ENCODE measurements at places on chromosomes 7 and 10.
A peak's percentile ranks its signal among the peaks of the same experiment; 100 is the strongest.

DNA sequence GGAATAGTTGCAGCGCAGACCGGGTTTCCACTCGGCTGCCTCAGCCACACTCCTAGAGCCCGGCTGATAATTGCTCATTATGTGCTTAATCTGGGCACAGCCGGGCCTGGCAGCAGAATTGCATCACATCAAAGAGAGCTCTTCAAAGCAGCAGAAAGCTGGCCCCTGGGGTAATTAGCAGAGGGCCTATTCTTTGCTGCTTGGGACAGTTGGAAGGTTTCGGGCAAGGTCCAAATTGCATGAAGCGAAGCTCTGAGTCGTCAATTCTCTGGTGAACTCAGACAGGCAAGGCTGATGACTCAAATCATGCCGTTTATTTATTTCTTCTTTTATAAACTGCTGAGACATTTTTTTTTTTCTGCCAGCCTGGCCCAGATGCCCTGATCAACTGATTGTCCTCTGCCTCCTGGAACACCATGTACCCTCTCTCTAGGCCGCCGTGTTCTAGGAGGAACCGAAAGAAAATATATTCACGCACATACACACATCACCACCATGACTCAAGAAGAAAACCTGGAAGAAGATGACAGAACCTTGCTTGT lies 242.2 kb downstream of the RAB11FIP2 start:
- no peak for DNase-seq

- DNase-seq, result no peak
These were observed 24.0 kb downstream of the PKD1L1 start for GRCh38 chr7:47924266-47924665.

DNA sequence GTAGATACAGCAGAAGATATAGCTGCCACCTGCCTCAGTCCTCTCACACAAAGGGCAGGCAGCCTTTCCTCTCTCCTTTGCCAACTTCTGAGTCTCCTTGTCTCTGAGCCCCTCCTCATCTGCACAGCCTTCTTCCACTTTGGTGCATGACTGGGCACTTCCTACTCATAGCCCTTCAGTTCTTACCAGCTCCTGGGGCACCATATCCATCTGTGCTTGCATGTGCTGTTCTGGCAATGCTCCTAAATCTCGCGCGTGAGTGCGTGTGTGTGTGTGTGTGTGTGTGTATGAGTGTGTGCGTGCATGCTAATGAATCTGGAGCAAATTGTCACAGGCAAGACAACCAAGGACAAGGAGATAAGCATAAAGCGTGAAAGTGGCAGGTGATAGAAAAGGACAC lies 1271.6 kb upstream of the SORCS1 start:
- no peak for DNase-seq

- peak; percentile 11 for DNase-seq
These were observed 13.7 kb downstream of the ASB15 start for GRCh38 chr7:123615344-123615743.

DNA sequence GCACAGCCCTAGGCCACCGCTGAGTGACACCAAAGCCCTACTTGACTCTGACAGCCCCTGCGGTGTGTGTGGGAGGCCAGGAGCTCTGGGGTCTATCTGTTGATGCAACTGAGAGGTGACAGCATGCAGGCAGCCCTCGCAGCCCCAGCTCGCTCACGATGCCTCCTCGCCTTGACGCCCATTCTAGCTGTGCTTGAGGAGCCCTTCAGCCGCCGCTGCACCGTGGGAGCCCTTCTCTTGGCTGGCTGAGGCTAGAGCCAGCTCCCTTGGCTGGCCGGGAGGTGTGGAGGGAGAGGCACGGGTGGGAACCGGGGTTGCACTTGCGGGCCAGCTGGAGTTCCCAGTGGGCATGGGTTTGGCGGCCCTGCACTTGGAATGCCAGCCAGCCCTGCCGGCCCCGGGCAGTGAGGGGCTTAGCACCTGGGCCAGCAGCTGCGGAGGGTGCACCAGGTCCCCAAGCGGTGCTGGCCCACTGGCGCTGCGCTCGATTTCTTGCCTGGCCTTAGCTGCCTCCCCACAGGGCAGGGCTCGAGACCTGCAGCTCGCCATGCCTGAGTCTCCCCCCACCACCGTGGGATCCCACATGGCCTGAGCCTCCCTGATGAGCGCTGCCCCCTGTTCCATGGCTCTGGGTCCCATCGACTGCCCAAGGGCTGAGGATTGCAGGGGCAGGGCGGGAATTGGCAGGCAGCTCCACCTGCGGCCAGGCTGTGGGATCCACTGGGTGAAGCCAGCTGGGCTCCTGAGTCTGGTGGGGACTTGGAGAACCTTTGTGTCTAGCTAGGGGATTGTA lies 31.6 kb upstream of the POM121L12 start:
- no peak for DNase-seq

DNA sequence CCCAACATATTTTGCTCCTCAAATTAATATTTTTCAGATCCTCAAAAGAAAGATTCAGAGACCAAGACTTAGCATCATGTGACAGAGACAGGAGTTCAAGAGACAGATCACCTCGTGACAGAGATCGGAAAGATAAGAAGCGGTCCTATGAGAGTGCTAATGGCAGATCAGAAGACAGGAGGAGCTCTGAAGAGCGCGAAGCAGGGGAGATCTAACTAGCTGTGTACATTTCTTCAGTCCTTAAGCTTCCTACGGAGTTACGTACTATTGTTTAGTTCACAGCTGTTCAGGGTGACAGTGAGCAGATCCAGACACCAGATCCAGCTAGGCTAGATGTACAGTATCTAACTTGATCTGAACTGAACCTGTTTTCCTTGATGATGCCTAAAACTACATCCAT lies 61.3 kb downstream of the KLRG2 start:
- DNase-seq, result no peak

DNA sequence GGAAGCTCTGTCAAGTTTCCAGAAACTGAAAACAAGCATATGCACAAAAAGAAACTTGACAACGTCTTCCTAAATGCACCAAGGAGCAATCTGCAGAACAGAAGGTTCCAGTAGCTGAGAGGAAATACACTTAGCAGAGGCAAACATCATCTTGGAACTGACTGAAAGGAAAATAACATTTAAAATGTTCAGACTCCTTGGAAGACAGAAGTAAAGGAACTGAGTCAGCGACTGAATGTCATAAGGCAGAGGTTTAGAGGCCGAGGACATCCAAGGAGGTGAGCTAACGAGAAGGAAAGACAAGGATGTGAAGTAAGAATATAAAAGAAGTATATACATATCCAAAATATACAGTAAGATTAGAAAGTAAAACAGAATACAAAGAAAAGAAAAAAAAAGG lies 24.1 kb downstream of the SEMA3D start:
- peak; percentile 87 for DNase-seq

GRCh38 chr7:17370901-17371585 lies 72.6 kb downstream of the AHR start:
- DNase-seq, result no peak

Measured in muscle of leg (tissue), 16 donors.